ENCODE measurements at places on chromosomes 2 and 18.

DNA sequence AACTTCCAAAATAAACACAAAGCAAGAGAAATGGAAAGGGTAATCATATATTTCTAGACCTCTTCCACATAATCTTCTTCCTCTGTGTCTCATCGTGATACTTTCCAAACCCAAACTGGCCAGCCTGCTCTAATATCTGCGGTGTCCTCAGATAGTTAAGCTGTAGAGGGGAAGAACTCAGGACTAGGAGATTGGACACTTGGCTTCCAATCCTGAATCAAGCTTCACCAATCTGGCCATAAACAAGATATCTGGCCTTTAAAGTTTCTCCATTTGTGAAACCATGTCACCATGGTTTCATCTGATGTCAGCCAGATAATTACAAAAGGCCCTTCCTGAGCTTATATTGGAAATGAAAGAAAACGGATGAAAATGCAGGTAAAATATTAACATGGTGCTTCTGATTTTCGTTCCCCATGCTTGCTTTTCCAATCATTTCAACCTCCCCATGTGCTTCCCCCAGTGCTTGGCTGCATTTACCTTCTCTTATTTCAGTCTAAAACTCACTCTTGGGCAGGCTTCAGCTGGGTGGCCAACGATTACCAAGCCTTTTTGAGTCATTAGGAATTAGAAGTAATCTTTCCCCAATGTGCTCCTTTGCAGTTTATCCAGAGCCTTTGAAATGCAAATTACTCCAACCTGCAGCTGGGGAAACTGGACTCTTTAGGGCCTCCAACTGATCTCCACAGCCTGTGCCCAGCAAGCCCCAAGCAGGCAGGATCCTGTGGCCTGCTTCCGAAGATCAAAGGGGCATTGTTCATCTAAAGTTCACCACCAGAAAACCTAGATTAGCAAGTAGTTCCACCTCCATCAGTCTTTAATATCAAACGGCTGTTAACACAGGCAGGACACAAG lies 44.5 kb upstream of the MYCN start:
- DNase-seq, result no peak

- DNase-seq, result no peak
These were observed 171.6 kb downstream of the TMX3 start for GRCh38 chr18:68543344-68543743.

DNA sequence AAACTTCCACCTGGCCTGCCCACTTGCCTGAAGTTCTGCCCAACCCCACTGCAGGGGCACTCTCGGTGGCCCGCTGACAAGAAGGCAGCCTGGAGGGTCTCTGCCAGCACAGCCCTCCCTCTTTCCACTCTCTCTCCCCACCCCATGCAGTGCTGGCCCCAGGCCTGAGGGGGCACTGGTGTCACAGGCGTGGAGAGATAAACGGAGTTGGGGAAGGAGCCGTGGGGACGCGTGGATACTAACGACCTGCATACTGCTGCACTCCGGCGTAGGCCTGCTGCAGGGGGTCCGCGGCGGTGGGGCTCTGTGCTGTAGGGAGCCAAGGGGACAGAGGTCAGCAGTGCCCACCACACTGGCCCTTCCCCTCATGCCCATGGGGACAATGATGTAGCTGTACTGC lies 299.3 kb downstream of the CELF4 start:
- no peak for DNase-seq

GRCh38 chr2:208415255-208415654 lies 8.7 kb downstream of the PTH2R start:
- DNase-seq, result no peak

GRCh38 chr2:207876842-207877535 lies 107.3 kb upstream of the FZD5 start:
- DNase-seq, result no peak

- DNase-seq, result no peak
These were observed 6.9 kb downstream of the TWIST2 start for GRCh38 chr2:238854699-238855229.

GRCh38 chr18:35736696-35737095 lies 155.2 kb downstream of the GALNT1 start:
- DNase-seq, result no peak

GRCh38 chr18:36471393-36471792 lies 173.9 kb downstream of the FHOD3 start:
- no peak for DNase-seq

- DNase-seq, result no peak
These were observed 16.7 kb downstream of the IL1F10 start for GRCh38 chr2:113084249-113085000.

DNA sequence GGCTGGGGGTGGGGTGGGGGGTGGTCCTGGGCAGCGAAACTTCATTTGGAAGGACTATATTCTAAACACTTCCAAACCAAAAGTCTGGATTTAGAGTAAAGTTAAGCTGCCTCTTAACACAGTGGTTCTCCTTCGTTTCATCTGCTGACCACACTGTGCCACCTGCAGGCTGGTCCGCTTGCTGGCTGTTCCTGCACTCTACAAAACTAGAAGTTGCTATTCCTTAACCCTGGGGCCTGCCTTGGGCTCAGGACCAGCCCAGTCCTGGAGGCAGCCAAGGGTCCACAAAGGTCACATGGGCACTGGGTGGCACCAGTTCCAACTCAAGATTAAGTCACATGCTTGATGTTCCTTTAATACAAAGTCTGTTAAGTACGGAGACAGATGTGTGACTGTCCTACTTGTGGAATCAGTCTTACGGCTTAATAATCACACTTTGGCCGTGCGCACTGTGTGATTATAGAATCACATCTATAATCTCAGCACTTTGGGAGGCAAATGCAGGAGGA lies 195.4 kb downstream of the FAM210A start:
- peak; percentile 32 for DNase-seq

DNA sequence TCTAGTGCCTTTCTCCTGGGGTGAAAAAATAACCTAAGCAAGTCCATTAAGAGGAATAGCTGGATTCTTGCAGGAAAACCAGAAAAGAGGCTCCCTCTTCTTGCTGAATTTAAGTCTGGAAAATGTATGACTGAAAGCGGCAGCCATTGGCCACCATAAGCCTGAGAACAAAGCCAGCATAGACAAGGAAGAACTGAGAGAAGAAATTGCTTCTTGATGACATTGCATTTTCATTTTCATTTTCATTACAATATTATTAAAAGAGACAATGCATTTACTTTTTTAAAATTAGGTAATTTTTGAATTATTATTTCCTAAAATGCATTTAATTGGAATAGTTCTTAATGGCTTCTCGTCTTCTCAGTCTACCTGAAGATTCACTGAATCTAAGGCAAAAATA lies 1157.5 kb upstream of the ZEB2 start:
- DNase-seq, result no peak

All from AG09309 (cell line).